Stimulated activated CD4-positive, alpha-beta T cell treated with anti-CD3 and anti-CD28 coated beads, Interleukin-15, amount 100 ng/mL, for 48 hours (primary cell): ENCODE measurements at places on chromosomes 2 and 18.

DNA sequence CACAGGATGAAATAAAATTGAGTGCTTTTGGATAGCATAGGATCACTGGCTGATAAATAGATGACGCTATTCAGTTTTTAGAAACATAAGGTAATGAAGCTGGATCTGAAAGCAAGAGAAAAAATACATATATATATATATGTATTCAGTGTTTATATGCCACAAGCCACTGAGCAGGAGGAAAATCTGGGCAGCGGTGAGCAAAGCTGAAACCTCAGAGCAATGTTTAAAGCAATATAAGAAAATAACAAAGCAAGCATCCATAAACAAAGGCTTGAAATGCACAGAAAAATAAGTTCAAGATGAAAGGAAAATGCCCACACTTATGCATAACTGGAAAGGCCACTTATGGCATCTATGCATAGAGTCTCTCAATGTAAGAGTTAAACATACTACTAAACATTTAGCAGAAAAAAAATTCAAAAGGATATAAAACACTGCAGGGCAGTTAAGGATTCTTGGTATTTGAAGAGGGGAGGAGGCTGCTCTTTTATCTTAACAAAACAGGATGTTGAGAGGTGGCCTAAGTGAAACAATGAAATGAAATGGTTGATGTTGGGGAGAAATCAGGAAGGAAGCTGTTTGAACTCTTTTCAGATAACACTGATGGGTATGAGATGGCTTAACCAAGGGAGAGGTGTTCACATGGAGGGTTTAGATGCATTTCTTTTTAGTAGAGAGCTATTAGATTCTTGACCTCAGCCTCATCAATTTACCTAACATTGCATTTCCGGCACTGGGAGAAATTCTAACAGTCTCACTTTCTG is 129.1 kb downstream of the ARHGAP15 start:
- DNase-seq = no peak

GRCh38 chr2:8324164-8324856 is 357.5 kb upstream of the ID2 start:
- DNase-seq = no peak

DNA sequence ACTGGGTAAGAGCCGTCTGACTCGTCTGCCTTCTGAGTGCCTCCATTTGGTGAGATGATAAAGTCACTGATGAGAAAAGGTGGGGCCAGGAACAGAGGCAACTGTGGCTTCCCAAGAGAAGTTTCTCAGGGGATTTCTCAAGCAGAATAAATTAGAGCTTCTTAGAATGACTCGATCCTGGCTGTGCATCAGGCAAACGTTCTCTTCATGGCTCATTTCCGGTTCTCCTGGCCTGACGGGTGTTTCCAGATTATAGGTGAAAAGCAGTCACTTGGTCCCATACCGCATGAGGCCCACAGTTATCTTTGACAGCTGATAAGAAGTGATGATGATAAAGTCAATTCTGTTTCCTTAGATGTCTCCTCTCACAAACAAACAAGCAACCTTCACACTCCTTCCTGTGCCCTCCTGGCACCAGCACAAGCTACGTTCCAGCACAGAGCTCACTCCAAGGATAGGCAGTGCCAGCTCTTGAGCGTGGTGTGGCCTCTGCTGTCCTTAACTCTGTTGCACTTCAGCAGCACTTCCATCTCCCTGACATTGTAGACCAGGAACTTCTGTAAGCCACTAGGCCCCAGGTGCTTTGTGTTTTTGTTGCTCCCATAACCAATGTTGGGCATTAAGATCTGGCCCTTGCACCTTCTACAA is 37.8 kb upstream of the KCNF1 start:
- no peak for DNase-seq

DNA sequence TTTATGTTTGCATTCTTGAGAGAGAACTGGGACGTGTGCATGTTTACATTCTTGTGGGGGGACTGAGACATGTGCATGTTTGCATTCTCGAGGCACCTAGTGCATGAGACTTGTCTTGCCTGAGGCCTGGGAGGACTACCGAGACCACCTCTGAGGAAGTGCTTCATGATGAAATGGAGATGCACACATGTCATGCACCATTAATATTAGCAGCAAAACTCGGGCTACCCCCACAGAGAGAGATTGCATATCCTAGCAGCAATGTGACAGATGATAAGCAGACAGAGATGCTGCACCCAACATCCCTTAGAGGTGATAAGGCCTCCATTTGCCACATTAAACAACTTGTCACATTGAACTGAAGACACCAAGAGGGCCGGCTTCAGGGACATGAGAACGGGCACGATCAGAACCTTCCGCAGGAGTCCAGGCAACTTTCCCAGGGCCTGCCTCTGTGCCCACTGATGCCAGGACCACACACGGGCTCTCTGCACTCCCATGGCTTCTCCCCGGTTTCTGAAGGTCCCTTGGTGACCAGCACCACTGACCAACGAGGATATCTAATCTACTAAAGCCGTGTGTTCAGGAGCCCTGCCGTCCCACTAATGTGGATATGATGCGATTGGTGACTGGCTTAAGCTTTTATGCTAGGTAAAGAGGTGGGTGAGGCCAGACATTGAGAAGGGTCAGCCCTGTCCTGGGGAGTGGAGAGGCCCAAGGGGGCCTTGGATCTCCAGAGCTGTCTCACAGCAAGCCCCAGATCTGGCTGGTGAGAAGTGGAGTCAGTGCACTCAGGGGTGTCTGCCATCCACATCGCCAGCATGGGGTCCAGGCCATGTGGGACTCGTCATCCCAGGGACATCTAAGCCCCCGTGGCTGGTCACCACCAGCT is 208.3 kb downstream of the NDUFA10 start:
- DNase-seq = no peak

GRCh38 chr18:46712406-46712805 is 44.4 kb downstream of the ST8SIA5 start:
- DNase-seq = no peak

DNA sequence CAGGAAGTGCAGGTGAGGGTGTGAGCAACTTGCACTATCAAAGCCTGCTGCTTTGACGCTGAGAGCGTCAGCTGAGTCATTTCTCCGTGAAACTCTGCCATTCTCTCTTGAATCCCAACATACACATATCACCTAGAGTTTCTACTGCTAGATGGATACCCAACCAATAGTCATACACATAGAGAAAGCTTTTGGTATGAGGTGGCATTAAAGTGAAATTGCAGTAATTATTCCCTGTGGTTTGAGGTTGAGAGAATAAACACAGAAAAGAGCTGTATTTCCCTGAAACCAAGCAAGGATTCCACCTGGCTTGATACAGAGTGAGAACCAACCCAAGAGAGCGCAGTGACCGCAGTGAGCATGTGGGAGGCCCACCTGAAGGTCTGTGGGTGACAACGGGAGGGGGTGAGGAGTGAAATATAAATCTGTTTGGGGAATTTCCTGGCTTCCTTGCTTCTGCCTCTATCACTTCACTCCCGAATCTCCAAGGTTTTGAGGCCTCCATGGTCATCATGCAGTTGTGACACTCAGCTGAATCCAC is 28.8 kb upstream of the TMEM18 start:
- peak; percentile 30 for DNase-seq

DNA sequence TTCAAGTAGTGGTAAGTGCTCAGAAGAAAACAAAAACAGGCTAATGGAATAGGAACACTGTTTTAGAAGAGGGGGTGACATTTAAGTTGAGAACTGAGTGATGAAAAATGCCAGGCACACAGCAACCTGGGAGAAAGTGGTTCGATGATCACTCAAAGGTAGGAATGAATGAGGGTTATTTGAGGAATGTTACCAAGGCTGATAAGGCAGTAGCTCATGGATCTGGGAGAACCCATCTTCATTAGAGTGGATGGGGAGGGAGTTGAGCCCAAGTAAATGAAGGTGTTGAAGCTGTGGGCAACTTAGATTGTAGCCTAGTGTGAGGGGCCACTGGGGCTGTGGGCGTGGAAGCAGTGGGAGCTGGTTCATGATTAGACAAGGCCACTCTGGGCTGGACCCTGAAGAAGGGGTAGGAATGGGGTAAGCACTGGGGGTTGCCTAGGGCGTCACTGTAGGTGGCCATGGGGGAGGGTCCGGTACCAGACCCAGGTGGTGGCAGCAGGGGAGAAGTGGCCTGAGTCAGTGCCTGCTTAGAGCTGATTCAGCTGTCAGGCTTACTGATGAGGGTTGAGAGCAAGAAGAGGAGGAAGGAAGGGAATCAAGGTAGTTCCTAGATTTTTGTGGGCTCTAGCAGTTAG is 22.5 kb upstream of the LYPD6B start:
- no peak for DNase-seq

DNA sequence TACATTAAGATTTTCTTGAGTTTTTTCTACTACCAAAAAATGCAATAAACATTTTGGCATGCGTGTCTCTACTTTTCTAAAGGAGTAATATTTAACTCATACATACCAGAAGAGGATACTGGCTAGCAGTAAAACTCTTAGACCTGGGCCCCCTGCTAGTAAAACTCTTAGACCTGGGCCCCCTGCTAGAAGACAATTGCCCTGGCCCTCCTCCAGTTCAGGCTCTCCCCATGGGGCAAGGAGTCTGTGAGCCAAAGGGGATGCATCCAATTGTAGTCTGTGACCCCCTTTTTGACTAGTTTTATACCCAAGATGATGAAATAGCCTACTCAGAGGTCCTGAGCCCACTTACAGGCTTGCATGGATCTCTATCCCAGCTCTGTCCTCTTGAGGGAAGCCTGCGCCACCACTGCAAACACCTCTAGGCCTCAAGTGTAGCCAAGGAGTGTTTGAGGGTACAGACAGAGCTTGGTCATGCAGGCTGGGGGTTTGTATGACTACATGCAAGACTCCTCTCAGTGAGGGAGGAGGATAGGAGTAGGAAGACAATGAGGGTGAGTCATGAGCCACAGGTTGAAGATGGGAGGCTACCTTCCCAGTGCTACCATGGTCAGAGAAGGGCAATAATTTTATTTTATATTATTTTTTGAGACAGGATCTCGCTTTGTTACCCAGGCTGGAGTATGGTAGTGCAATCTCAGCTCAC is 45.2 kb upstream of the PGAP1 start:
- DNase-seq = peak; percentile 12

DNA sequence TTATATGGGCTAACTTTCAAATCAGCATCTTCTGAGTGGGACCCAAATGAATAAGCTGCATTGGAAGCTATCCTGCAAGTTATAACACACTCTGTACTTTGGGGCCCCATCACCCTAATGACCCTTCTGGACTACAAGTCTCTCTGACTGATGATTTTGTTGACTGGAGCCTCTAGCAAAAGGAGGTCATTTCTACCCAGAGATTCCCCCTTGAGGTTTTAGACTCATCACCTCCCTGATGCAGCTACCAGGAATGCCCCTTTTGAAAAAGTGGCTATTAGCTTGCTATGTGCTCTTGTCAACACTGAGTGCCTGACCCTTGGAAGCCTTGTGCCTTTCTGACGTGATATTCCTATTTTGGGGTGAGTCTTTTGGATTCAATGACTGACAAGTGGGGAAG is 54.5 kb upstream of the NEMP2 start:
- DNase-seq = no peak

- no peak for DNase-seq
Observed at GRCh38 chr18:21853775-21854552, 113.4 kb downstream of the MIB1 start.

DNA sequence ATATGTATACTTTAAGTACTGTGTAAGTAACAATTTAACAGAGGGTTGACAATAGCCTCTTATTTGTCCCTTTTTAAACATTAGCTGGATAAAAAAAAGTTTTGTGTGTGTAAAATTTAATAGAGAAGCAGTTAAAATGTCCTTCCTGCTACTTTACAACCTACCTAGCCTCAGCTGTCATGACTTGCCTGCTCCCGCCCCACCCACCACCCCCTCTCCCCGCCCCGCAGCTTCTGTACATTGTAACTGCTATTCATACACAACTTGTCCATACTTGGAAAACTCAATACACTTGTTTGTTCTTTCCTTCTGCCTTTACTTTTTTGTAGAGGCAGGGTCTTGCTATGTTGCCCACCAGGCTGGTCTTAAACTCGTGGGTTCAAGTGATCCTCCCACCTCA is 19.5 kb downstream of the RELCH start:
- no peak for DNase-seq

DNA sequence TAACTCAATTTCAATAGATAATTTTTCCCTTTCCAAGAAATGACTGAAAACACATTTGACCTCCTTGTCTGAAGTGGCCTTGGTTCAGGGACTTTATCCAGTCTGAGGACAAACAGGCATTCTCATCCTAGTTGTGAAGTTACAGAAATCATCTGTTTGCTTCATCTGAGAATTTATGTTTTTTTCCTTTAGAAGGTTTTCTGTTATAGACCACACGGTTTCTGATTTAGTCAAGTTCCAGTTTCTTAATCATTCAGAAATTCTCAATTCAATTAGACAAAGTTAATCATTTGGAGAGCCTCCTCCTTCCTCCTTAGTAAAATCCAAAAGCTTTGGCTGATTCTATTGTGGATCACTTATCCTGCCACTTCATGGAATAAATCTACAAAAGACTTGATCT is 60.9 kb downstream of the ICOS start:
- DNase-seq = no peak

GRCh38 chr2:46574457-46575355 is 95.3 kb downstream of the TMEM247 start:
- DNase-seq = no peak

GRCh38 chr2:111168528-111169239 is 48.0 kb downstream of the BCL2L11 start:
- peak; percentile 66 for DNase-seq

DNA sequence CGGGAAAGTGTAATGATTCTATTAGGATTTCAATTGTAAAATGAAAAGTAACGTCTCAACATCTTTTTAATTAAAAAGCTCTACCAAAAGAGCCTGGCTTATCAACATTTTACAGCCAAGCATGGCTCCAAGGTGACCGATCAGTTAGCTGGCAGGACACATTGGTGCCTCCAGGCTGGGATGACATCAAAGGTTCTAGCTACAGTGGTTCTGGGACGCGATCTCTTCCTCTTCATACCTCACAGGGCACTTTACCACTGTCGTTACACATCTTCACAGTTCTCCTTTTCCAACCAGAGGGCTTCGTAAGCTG is 693 bp downstream of the ORC2 start:
- no peak for DNase-seq

DNA sequence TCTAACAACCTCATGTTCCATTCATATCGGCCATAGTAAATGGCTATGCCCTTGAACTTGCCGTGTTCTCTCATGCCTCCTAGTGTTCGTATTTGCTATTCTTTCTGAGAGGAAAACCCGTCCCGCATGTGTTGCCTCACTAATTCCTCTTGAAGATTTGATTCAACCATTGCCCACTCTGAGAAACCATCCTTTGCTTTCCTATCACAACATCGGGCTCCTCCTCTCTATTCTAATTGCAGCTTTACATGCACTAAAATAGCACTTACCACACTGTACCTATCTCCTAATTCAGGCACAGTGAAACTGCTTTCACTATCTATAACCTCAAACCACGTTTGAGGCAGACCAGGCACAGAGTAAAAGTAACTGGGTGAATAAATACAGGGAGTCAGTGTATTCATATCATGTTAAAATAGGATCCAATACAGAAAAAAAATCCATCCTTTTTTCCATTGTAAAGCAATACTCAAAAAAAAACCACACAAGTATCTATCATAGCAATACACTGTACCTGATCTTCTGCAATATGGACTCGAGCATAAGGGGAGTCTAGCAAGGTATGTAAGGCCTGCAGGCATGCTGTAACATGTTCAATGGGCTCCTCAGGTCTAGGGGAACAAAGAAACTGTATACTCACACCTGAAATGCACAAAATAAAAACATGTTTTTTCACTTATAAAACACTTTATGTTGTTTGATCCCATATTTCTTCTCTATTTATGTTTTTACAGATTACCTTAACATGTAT is 39.0 kb upstream of the STRN start:
- DNase-seq = no peak

- no peak for DNase-seq
Observed at GRCh38 chr2:223740679-223741078, 96.7 kb downstream of the AP1S3 start.
